ENCODE measurements at places on chromosomes 7 and 10.

- no peak for DNase-seq
These were observed 24.5 kb upstream of the YWHAG start for GRCh38 chr7:76383089-76383944.

GRCh38 chr10:111338805-111339204, 262.0 kb downstream of the ADRA2A start:
- no peak for DNase-seq

DNA sequence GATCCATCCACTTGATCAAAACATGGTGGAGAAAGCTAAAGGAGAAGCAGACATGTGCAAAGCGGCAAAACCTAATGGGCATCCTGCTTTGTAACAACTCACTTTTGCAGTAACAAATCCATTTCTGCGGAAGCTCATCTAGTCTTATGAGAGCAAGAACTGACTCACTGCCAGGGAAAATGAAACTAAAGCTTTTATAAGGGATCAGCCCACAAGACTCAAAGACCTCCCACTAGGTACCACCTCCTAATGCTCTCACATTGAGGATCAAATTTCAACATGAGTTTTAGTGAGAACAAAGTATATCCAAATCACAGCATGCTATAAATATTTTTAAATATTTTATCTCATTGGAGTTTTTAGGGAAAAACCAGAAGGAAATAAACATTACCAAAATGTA, 120.1 kb upstream of the GNAI1 start:
- DNase-seq: no peak

DNA sequence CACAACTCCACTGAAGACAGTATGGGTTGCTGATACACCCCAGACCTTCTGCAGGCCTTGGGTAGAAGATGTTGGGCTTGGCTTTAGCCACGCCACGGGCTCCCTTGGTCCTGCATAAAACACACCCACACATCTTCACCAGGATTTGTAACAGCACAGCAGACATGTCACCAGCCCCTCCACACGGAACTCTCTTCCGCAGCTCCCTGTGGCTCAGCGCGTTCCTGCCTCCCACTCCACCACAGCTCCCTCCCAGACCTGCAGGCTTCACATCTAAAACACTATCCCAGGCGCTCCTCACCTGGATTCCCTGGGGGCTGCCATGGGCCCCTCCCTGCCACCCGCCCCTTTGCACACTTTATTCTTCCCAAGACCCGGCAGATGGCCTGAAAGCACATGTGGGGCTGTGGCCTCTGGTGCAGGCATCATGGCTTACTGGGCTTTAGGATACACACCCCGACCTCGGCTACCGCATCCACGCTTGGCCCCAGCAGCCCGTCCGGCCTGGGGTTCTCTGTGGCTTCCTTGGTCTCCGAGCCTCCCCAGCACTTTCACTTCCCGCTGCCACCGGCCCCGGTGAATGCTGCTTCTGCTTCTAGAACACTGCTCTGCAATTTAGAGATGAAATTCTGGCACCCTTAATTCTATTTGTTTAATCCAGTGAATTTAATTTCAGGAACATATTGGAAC, 432.9 kb downstream of the DNAJB6 start:
- no peak for DNase-seq

GRCh38 chr10:110495731-110496552, 1.8 kb upstream of the DUSP5 start:
- DNase-seq: peak; percentile 44

- DNase-seq: no peak
These were observed 109.4 kb upstream of the PDE1C start for GRCh38 chr7:32179567-32179966.

DNA sequence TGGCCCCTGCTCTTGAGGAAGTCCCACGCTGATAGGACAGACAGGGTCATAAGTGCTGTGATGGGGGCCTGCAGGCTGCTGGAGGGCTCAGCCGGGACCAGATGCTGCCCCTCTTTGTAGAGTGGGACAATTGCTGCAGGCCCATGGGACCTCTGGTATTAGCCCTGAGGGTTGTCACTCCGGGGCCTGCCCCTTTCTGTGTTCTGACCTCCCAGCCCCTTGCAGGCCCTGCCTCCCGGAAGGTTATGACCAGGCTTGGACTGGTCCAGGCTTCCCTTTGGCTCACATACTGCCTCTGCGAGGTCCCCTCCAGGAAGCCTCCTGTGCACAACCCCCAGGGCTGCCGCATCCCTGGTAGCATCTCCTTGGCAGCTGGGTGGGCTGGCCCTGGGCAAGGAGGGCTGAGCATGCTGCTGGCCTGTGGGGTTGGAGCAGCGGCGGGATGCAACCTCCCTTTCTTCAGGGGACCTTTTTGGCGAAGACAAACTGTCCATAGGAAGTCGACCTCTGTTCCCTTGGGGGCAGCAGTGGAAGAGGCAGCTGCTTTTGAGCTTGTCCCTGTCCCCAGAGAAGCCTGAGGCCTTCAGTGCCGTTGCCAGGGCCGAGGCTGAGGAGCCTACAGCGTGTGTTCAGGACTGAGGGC, 8.8 kb downstream of the LIMK1 start:
- DNase-seq: no peak

GRCh38 chr10:125721035-125721434, 1.5 kb downstream of the EDRF1 start:
- no peak for DNase-seq

DNA sequence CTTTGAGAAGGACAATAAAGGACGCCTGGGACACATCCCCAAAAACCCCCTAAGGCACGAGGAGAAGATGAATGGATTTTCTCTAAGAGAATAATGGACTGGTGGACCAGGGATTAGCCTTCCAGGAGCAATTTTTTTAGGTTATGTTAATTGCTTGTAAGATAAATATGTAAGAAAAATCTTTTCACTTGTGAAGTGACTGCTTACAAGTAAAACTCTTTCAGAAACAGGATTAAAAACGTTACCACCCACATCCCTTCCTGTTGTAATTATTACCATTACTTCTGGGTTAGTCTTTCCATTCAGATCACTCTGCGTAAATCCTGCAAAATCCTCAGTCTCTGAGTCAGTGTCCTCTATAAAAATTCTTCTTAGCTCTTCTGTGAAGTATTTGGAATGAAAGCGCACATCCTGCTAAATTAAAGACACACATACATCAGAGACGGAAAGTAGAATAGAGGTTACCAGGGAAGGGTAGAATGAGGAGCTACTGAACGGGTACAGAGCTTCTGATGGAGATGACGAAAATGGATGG, 34.3 kb downstream of the CDCA7L start:
- DNase-seq: no peak

- DNase-seq: no peak
These were observed 23.3 kb upstream of the ZNF282 start for GRCh38 chr7:149171892-149172533.

- DNase-seq: no peak
These were observed 53.0 kb upstream of the CABCOCO1 start for GRCh38 chr10:61609701-61610100.

Data from CD4-positive, alpha-beta T cell treated with Interleukin-12 subunit alpha and Interleukin-12 subunit beta, for 1 hour (primary cell).